ENCODE measurements at places on chromosomes 11 and 22.

GRCh38 chr11:110296226-110297075 is at the start of gene RDX:
TSS of gene RDX (minus strand) at chr11:110296614. CDS start at chr11:110279692, 16,922 bp downstream.
- DNase-seq = peak; percentile 69

- no peak for DNase-seq
These were observed 75.6 kb downstream of the ETS1 start for GRCh38 chr11:128511712-128512111.

DNA sequence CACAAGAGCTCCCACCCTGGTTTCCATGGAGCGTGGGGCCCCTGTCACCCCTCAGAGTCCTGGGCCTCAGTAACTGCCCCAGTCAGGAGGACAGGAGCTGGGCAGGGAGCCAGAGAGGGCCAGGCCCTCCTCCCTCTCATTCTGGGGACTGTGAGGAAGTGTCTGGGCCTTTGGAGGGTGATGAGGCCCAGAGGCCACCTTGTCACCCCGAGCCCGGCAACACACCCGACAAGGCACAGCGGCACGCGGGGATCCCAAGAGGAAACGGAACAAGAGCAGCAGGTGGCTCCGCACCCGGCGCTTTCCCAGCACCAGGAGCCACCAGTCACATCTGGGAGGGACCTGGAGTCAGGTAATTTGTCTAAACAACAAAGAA is 72.1 kb downstream of the CELSR1 start:
- no peak for DNase-seq

GRCh38 chr11:46429717-46430116 is 38.1 kb upstream of the CHRM4 start:
- DNase-seq = no peak

DNA sequence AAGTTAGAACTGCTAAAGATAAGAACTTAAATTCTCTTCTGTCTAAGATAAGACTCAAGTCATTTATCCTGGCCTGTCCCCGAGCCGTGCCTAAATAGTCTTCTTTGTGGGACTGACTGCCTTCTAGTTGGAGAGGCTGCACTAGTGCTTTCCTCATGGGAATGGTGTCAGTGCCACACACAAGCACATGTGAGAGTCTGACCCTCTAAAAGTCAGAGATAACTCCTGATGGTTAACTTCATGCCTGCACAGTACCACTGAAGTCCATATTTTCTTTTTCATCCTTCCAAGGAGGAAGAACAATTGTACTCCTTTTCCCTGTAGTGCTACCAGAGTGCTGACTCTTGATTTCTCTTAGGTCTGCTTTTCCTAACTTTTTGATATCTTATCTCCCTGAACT is 309.7 kb downstream of the TMEM135 start:
- no peak for DNase-seq

DNA sequence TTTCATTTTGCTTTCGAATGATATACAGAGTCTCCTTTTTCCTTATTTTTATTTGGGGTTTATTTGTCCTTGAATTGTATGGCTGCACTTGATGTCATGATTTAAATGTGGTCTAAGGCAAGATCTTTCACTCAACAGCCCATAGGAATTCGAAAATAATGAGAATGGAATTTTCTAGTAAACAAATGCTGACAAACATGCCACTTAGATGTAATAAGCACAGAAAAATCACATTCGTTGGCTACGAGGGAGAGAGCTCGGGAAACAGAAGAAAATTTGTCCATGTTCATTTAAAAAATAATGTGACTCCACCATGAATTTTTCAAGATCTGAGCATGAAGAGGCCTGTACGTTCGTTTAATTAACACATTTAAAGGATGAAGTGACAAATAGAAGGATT is 73.0 kb downstream of the BLID start:
- DNase-seq = no peak

DNA sequence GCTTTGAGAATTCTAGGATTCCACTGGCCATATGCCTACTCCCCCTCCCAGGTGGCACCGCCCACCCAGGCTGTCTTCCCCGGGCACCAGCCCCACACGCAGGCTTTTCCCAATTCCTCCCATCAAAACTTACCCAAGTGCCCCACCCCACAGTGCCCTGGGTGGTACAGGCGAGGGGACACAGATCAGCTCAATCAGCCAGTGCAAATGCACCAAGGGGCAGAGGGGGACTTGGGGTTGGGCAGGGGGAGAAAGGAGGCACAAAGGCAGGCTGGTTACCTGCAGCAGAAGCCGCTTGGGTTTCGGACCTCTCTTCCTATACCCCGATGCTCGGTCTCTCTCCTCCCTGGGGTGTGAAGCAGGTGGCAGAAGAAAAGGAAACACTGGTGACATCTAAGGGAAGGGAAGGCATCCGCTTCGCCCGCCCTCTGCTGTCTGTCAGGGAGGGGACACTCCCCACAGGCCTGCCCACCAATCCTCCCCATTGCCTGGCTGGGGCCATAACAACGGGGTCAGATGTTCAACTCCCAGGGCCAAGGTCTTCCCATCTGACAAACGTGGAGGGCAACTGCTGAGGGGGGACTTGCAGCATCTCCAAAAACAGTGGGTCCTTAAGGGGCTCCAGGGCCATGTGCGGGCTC is 14.0 kb downstream of the CBX7 start:
- no peak for DNase-seq

- DNase-seq = no peak
These were observed 1.1 kb upstream of the TTLL8 start for GRCh38 chr22:50058906-50059880.

GRCh38 chr11:74849525-74850391 is 99.1 kb downstream of the XRRA1 start:
- peak; percentile 60 for DNase-seq

- no peak for DNase-seq
These were observed 54.6 kb upstream of the OR5P2 start for GRCh38 chr11:7851391-7851790.

- no peak for DNase-seq
These were observed 98.0 kb upstream of the TBCEL start for GRCh38 chr11:120925944-120926343.

- no peak for DNase-seq
These were observed 130.5 kb downstream of the MED15 start for GRCh38 chr22:20637750-20638506.

DNA sequence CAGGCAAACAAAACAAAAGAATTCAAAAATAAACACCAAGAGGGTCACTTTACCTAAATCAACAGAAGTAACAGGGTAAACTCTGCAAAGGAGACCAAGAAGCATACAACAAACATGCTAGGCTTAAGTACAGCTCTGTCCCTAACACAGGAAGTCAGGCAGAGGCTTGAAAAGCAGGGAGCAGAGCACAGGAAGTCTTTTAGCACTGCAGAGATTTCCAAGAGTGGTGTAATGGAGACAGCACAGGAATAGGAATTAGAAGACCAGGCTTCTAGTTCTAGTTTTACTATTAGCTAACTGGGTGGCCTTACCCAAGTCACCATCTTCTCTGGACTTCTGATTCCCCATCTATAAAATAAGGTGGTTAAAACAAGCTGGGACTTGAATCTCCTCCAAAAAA is 1.9 kb downstream of the RBFOX2 start:
- DNase-seq = peak; percentile 25

- no peak for DNase-seq
These were observed 53.2 kb downstream of the FAM76B start for GRCh38 chr11:95736355-95736754.

DNA sequence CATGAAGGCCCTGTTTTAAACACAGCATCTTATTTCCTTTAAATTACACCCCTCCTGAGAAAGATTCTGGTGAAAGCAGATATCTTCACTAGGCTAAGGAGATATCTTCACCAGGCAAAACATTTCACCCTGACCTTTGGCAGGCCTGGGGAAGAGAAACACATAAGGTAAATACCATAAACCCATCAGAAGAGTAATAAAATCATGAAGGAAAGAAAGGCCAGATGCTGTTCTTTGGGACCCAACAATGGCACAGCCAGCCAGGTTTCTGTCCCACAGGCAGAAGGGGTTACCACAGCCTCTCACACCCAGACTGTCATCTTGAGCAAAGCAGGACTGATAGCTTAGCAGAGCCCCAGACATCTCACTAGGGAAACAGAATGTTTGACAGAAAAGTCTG is 125.4 kb downstream of the CCDC34 start:
- DNase-seq = no peak

DNA sequence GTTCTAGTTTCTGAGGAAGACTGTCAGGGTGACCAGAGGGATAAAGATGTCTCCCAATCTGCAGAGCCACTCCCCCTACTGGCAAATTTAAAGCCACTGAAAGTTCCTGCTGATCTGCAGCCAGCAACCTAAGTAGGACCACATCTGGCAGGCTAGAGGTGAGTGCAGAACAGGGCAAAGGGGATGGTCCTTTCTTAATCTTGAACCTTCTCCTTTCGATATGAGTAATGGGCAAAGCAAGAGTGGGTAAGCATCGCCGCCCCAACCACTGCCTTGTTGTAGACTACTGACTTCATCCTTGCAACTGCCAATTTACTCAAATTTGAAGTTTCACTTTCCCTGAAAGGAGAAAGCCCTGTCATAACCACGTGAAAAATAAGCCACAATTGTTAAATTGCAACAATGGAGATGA is 30.7 kb downstream of the SCUBE2 start:
- DNase-seq = no peak

DNA sequence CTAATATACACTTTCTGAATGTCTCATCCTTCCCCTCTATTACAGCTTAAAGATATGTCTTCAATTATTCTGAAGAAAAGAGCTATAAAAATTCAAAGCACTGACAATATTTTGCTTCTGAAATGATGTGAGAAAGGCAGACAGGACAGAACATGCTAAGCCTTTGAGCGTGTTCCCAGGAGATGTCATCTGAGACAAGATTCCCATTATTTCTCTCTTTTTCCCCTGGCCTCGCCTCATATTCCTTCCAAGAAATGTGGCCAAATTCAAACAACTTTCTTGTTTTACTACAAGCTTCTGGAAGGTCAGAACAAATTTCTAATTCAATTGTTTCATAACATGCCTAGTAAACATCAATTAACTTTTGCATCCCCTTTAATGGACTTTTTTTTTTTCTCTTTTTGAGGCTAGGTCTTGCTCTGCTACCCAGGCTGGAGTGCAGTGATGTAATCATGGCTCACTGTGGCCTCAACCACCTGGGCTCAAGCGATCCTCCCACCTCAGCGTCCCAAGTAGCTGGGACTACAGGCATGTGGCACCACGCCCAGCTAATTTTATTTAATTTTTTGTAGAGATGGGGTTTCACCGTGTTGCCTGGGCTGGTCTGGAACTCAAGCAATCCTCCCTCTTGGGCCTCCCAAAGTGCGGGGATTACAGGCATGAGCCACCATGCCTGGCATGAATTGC is 37.1 kb upstream of the NFRKB start:
- no peak for DNase-seq

DNA sequence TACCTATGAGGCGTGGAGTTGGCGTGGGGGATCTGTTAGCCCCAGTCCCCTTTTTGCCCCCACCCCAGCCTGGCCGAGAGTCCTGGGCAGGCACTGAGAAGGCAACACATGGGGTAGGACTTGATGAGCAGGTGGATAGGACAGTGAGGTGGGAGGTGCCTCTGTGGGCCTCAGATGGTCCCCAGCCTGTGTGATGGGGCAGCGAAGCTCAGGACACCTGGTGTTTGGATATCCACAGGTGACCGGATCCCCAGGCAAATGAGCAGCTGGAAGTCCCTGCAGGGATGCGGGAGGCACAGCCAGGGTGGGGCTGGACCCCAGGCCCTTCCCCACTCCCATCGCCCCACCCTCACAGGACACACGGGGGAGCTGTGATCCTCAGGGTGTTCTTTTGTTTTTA is 9.7 kb downstream of the FBLN1 start:
- no peak for DNase-seq

GRCh38 chr22:37199760-37200108 is 11.7 kb upstream of the C1QTNF6 start:
- no peak for DNase-seq

- DNase-seq = peak; percentile 41
These were observed 5.1 kb upstream of the MYRF start for GRCh38 chr11:61747192-61747966.

- no peak for DNase-seq
These were observed 65.2 kb downstream of the NFAM1 start for GRCh38 chr22:42366806-42367581.

DNA sequence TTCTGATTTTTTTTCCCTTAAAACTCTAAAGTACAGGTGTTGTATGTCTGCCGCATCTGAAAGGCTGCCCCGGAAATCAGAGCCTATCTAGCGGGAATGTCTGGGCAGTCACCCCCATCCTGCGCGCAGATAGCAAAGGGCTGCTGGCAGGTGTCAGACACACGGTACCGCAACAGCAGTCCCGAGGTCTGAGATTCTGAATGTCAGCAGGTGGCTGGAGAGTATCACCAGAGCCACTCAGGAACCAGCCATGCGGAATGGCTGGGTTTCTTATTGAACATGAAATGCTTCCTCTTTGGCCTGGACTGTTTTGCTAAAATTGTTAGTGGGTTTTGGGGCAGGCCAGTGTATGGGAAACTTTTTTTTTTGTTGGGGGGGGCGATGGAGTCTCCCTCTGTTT is 53.3 kb downstream of the CERK start:
- no peak for DNase-seq

DNA sequence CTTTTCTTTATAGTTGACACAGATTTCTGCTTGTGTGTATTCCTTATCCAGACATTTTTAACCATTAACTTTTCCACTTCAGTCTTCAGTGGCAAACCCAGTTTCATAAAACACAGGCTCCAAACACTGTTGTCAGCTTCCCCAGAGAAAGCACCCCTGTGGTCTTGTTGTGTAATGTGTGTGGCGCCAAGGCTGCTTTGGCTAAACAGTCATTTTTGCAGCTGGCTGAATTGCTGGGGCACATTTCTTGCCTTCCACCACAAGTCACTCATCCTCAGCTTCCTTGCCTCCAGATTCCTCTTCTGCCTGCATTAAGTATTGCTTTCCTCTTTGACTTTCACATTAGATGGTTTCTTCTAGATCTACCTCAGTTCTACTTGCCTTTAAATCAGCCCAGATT is 40.5 kb downstream of the ARHGAP1 start:
- DNase-seq = no peak

GRCh38 chr11:45715418-45715817 is 50.0 kb upstream of the CHST1 start:
- DNase-seq = no peak

GRCh38 chr11:44626645-44627044 is 61.2 kb downstream of the CD82 start:
- no peak for DNase-seq

GRCh38 chr22:23383491-23384361 is 196.4 kb downstream of the IGLL1 start:
- DNase-seq = no peak

- DNase-seq = peak; percentile 36
These were observed 2.0 kb downstream of the SBF2 start for GRCh38 chr11:10291801-10292638.
